ENCODE measurements at places on chromosomes 2 and 18.

DNA sequence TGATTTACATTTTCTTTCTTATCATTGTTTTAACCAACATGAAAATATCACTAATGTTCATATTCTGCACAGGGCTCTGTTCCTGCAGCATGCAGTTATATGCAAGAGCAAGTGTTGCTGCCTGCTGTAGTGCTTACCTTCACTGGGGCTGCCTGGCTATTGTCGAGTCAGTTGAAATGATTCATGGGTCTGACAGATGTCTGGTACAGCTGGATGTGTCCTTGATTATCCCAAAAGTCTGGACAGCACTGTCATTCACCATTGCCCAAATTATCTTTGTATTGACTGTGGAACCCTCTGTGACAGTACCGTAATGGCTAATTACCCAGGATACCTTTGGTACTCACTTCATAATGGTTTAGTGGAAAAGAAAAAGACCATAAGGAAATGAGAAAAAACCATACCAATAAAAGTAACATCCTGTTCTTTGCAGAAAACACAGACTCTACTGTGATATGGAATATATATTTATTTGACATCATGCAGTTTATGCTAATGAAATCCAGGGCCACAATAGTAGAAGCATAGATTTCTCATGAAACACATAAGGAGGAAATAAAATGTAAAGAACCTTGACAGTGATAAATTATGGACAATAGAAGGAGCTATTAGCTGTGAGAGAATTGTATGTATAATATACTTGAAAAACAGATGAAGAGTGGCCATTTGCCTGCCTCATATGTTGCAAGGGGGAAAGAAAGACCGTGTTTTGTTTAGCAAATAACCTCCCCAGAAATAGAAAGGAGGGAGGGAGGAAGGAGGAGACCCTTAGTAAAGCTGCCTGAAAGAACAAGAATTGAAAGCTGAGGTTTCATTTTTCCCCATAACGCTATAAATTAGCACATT lies 249.8 kb upstream of the ATP5MC3 start:
- no peak for DNase-seq

GRCh38 chr2:30940839-30941238 lies 133.6 kb upstream of the CAPN13 start:
- DNase-seq: no peak

GRCh38 chr2:157447031-157447430 lies 3.1 kb upstream of the CYTIP start:
- no peak for DNase-seq

DNA sequence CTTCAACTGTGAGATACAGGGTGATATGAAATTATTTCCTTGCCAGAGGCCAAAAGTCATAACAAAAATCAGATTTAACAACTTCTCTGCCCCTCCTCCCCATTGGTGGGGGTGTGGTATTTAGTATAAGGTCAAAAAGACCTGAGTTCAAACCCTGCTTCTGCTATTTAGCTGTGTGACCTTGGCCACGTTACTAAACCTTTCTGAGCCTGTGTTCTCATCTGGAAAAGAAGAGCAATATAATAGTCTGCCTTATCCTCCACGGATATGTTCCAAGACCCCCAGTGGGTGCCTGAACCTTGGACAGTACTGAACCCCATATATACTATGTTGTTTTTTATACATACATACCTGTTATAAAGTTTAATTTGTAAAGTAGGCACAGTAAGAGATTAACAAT lies 3.7 kb downstream of the CDC42EP3 start:
- no peak for DNase-seq

DNA sequence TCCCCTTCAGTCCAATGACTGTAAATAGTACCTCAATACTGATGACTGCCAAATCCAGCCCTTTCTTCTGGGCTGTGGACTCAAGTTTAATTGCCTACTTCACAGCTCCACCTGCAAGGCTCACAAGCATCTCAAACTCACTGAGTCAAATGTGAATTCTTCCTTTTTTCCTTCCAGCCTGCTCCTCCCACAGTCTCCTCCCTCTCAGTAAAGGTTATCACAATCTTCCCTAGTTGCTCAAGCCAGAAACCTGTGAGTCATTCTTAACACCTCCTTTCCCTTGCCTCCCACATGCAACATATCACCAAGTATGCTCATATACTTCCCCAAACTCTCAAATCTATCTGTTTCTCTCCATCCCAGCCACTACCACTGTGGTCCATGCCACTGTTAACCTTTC lies 3.7 kb upstream of the MFSD6 start:
- DNase-seq: no peak

DNA sequence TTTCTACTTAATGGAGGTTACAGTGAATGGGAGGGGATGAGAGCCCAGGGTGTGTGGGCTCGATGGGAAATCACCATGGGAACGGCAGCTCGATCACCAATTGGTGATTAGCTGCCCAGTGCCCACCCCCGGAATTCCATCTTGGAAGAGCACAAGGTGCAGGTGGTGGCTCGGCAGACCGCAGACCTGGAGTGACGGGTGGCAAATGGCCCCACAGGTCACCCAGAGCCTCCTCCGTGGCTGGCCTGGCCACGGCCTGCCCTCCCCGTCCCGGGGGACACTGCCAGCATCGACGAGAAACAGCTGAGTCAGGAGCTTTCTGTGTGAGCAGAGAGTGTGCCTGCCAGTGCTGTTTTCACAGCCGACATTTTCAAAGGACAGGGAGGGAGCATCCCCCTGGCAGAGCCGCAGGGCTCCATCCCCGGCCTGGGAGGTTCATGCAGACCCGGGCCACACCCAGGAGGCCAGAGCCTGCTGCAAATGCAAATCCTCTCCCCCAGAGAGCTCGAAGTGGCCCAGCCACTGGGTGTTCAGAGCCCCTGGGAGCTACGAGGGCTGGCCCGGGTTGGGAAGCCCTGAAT lies 176.4 kb upstream of the MYT1L start:
- DNase-seq: no peak
